GM13976 (cell line): ENCODE measurements at places on chromosomes 12 and 14.

- DNase-seq = no peak
Observed at GRCh38 chr12:53998900-53999236, 1.1 kb upstream of the HOXC9 start.

DNA sequence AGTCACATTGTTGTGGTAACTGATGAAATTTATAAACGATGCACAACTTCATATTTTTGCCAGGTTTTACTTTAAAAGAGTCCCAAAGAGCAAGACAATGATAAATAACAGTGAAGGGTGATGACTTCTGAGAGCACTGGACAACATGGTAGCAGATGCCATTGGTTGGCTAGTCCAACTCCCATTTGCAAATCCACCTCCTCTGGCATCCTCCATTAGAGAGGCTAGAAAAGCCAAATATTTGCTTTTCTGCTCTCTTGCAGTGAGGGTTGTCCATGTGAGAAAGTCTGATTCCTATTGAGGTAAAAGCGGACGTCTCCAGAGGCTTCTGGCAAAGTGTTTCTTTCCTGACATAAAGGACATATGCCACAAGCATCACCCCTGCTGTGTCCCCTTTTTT is 89.6 kb upstream of the BMP4 start:
- DNase-seq = no peak

DNA sequence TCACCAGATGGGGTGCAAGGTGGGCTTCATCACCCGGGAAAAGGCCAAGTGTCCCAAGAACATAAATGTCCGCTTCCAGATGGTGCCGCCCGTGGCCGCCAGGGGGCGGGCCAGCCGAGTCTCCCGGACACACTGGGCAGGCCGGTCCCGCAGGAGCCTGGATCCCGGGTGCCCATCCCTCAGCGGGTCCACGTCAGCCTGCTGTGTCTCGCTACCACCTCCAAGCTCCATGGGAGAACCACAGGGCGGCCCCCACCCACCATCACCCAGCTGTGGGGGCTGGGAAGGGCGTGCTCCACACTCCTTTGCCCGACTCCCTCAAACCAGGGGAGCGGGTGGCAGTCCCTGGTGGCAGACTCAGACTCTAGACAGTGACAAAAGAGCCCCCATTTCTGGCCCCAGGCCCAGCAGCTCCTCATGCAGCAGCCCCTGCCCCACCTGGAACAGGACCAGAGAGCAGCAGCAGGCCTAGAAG is 22.0 kb upstream of the NUDT14 start:
- DNase-seq = peak; percentile 90

GRCh38 chr14:68255693-68256178 is 436.2 kb downstream of the RAD51B start:
- no peak for DNase-seq

DNA sequence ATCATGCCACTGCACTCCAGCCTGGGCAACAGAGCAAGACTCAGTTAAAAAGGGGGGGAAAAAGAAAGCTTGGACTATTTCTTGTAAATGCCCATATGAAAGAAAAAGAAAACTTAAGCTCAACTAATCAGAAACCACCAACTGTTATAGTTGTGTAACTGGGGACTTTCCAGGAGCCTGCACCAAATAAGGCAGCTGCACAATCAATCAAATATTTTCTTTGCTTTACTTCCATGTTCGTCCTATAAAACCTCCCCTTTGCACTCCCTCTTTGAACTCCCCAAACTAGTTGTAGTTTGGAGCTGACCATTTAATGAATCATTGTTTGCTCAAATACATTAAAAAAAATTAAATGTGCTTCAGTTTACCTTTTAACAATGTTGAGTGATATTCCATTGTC is 54.9 kb downstream of the OTOGL start:
- peak; percentile 21 for DNase-seq
